ENCODE measurements at places on chromosomes 3 and 15.

DNA sequence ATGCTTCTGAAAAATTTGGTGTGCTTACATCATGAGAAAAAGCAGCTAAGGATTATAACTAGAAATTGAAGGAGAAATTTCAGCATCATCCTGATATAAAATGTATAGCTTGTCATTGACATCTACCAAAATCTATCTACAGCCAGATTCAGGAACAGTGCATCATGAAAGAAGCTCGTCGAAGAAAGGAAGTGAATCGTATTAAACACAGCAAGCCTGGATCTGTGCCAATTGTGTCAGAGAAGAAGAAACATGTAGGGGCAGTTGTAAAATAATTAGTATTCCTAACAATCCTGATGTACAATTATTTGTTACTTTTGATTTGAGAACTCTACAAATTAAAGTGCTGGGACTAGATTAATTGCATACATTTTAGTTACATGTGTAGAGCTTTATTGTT, 37.2 kb downstream of the AP4E1 start:
- DNase-seq: no peak

DNA sequence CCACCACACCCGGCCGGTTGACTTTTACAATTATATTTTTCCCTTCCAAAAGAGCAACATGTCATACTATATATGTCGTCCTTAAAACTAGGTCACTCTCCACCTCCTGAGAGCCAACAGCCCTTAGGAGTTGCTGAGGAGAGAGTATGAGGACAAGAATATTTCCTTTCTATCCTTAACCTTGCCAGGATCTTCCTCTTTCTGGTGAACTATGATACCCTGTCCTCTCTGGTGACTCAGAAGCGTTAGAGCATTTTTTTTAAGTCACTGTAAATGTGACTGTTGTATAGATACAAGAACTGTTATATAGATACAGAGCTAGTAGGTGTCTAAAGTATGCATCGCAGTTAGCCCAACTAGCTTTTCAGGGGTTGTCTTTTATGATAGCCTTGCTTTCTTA, 33.7 kb upstream of the MTHFS start:
- DNase-seq: no peak

DNA sequence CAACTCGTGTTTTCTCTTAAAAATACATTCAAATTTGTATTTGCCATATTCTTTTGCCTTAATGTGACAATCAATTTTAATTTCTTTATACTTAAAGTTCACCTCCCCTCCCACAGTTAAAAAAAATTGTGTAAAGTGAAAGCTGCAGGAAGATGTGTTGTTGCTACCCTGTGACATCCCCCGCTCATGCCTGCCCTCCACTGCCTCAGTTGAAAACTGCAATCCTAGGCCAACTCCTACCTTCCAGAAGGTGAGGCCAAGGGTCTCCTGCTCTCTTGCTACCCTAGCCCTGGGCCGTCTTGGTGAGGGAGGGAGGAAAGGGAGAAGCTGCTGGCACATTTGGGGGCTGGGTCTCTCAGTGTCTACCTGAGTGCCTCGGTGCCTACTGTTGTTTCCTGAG, 57.0 kb upstream of the CMTM7 start:
- DNase-seq: no peak

- no peak for DNase-seq
Observed at GRCh38 chr3:170603770-170604510, 18.1 kb upstream of the SLC7A14 start.

GRCh38 chr3:124800511-124801258, 70.4 kb downstream of the UMPS start:
- no peak for DNase-seq

- no peak for DNase-seq
Observed at GRCh38 chr3:76026379-76026778, 241.0 kb upstream of the ZNF717 start.

- DNase-seq: no peak
Observed at GRCh38 chr15:55827204-55827603, 84.3 kb upstream of the PRTG start.

- no peak for DNase-seq
Observed at GRCh38 chr15:71279757-71280141, 164.5 kb downstream of the THSD4 start.

- DNase-seq: no peak
Observed at GRCh38 chr3:157859541-157859940, 246.7 kb downstream of the SHOX2 start.

GRCh38 chr15:87518957-87519356, 737.6 kb downstream of the NTRK3 start:
- no peak for DNase-seq

GRCh38 chr3:195099951-195100785, 170.8 kb downstream of the XXYLT1 start:
- DNase-seq: no peak

DNA sequence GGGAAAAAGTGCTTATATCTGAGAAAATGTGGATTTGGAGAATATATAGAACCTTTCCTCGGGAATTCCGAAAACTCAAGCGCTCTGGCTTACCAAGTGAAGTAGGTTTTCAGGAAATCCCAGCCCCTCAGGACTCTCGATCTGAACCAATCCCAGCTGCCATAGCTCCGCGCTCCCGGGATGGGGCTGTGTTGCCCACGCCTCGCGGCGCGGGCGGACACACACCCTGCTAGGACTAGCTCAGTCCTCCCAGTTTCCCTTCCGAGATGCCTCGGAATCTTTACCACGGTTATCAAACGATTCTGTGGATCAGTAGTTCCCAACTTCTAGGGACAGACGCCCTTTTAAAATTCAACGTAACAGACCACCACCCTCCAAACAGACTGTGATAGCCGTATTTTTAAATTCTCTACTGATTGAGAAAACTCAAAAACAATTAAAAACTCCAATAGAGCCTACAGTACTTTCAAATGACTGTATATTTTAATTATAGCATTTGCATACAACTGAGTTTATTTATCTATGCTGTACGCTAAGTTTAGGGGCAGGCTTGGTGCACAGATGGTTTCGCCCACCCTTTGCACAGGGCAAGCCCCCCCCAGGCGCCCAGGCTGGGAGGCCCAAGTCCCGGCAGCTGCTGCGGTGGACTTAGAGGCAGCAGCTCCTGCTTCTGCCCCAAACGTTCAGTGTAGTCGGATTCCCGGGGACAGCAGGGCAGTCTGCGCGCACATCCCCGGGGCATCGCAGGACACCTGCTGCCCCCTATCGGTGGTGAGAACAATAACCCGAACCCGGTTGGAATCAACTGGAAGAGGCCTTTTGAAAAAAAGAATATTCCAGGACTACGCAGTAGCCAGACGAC, 52.3 kb downstream of the CCDC54 start:
- peak; percentile 46 for DNase-seq

DNA sequence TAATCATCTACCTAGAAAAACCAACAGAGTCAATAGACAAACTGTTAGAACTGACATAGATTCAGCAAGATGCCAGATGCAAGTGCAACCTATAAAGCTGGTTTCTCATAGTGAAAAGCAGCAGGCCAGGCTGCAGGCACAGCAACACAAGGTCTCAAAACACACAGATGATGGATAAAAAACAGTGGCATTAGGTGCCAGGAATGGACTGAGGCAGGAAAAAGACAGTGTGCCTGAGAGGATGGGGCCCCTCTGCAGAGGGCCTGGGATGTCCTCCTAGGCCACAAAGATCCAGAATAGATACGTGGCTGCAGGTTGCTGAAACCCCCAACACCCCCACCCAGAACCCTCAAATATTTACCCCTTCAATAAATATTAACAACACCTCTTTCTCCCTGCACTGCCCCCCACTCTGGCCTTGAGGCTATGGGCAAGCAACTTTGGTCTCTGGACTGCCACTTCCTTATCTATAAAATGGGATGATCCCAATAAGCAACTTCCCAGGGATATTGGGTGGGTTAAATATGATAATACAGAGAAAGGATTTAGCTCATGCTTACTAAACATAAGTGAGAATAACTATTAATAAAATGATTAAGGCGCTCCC, 35.2 kb upstream of the FGD5 start:
- DNase-seq: no peak

GRCh38 chr15:84926491-84927230, 42.2 kb downstream of the SLC28A1 start:
- no peak for DNase-seq

DNA sequence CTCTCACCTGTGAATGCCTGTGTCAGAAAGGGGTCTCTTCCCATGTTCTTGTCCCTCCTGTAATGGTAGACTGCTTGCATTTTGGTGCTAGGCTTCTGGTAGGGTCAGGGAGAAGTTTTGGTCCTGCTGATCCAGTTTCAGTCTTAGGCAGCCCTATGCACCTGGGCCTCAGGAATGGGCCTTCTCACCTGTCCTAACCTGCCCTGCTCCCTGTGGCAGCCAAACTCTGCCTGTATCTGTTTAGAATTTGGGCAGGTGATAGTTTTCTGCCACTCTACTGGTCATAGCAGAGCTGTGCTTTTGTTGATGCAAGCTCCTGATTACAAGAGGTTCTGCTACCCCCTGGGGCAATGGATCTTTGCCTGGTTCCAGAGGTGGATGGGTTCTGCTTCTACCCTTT, 118.7 kb downstream of the PLCL2 start:
- DNase-seq: no peak

- no peak for DNase-seq
Observed at GRCh38 chr3:14461748-14462324, 59.4 kb downstream of the SLC6A6 start.

DNA sequence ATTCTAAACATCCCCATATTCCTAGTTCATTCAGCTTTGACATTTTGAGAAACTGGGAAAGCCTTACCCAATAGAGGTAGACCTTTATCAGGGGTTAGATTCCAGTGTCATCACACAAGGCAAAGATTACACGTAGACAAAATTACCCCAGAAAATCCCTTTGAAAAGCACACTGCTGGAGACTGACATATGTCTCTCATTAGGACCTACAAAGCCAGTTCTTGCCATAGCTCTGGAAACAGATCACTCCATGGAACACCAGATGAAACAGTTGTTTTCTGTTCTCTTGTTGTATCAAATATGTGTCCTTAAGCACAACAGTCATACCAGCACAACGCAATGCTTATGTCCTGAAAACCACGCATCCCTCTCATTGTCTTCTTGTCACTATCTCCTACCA, 44.7 kb downstream of the RARB start:
- no peak for DNase-seq

DNA sequence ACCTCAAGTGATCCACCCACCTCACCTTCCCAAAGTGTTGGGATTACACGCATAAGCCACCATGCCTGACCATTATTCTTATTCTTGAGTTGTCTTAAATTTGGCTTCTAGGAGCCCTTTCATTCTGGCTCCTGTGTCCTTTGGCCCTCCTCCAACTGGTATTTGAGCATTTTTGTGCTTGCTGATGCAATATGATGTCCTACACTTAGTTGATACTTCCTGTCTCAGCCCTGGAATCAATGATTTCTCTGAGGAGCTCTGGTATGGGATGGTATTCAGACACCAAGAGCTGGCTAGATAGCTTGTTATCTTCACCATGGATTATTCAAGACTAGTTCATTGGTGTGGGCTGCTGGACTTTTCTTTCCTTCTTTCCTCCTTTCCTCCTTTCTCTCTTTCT, 25.4 kb downstream of the ZNF621 start:
- no peak for DNase-seq

DNA sequence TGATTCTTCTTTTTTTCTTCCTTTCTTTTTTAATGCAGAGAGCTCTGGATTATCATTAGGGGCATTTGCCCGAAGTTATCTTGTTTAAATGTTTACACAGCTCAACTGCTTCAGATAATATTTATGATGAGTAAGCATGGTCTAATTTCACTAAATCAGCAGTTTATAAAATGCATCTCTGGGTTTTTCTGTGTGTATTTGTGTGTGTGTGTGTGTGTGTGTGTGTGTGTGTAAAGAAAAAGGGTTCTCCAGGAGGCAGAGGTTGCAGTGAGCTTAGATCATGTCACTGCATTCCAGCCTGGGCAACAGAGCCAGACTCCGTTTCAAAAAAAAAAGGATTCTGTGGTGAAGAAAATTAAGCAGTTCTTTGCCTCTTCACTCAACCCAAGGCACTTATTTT, 25.9 kb upstream of the TNFSF10 start:
- DNase-seq: no peak

DNA sequence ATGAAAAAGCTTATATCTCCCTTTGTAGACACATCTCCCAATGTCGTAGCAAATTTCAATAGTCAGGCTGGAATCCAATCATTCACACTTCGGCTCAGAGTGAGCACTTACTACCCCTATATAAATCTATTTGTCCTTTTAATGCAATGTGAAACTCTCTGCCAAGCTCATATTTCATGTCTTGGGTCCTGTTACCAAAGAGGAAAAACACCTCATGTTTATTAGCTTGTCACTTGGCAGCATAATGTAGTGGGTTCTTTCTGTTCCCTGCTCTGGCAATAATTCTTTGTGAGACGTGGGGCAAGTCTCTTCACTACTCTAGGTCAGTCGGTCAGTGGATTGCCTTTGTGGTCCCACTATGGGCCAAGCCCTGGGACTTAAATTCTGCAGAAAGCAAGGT, 107.1 kb downstream of the SRGAP3 start:
- no peak for DNase-seq

DNA sequence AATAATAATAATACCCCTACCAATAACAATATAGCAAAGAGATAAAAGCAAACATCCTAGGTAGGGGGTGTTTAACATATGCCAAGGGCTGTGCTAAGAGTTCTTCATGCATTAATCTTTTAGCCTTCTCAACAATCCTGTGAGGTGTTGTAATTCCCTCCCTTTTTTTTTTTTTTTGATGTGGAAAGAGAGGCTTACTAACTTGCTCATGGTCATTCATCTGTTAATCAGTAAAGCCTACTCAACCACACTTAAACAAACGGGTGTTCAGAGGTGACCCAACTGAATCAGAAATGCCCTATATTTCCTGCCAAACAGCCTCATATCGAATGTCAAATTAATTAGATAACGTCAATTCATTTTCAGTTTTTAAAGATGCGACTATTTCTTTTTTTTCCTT, 232.1 kb downstream of the CTNNB1 start:
- DNase-seq: no peak

DNA sequence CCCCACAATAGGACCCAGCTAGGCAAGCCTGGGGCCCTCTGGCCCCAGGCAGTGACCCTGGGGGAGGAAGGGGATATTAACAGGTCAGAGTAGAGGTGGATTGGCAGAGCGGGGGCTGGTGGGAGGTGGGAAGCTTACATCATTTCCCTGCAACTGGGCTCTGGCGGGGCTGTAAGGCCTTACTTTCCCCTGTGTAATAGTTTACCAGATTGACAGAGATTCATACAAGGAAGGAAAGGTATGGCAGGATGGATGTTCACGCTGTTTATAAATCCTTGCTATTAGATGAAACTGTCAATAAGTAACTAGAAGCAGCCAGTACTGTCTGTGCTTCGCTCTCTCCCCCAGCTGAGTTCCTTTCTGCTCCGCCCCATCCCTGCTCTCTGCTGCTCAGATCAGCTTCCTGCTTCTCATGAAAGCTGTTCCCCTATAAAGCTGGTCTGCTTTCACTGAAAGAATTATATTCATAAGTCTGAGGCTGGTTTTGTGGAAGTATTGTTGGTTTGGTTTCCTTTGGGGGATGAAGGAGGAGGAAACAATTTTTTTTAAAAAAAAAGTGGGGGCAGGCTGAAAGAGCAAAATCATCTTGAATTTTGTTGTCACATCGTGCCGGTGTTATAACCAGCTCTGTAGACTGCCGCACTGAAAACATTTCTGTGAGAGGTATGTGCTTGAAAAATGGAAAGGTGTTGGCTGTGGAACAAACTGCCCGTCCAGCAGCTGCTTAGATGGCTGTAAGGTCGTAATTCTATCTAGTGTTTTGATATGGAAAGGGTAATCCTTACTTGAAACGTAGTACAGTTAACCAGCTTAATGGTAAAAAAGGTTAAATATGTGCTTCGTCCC, 76.4 kb downstream of the BBX start:
- DNase-seq: peak; percentile 18

GRCh38 chr15:88242586-88243555, 13.7 kb downstream of the NTRK3 start:
- DNase-seq: no peak
